ENCODE measurements at places on chromosomes 12 and 14.

DNA sequence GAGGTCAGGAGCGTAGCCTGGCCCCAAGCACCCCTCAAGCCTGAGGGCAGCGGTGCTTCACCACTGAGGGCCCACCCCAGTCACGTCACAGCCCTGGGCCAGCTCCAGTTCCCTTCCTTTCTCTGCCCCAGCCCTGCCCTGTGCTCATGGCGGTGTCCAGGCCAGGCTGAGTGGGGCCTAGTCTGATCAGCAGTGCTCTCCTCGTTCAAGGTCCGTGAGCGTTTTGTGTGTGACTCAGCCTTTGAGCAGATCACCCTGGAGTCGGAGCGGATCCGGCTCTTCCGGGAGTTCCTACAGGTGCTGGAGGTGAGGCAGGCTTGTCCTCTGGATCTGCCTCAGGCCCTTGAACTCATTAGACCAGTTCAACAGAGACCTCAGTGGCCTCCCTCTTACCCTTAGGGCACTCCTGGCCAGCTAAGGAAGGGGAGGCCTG lies 19.0 kb downstream of the PRPF40B start:
- peak; percentile 83 for DNase-seq

DNA sequence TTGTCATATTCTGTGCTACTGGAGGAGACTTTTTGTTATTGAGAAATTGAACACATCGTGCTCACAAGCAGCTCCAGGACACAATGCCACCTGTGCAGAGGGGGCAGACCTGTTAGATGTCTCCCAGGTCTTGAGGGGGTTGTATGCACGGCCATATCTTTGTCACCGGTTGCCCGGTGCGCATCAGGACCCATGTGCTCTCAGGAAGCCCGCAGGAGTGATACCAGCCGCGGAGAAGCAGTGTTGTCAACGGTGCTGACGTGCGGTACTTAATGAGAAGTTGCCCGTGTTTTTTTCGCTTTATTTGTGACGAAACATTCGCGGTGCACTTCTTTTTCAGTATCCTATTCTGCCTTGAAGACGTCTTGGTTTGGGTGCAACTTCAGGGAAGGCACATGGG lies 128.2 kb upstream of the RTL1 start:
- no peak for DNase-seq

DNA sequence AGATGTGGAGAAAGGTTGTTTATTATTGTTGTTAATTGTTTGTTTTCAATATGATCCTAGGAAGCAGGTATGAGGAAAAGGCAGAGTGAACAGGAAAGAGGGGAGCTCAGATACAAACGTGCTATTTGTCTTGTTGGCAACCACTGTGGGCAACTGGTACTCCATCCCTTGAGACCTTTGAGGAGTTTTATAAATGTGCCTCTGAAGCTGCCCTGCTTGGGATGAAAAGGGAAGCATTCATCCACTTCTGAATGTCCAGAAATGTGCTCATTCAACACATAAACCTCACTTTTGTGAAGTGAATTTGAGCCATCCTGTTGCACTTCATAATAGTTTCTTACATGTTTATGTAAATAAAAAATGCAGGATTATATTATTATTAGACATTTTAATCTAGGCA lies 164.3 kb upstream of the PDZRN4 start:
- no peak for DNase-seq

- peak; percentile 17 for DNase-seq
Observed at GRCh38 chr12:115763982-115764621, 513.4 kb downstream of the MED13L start.

DNA sequence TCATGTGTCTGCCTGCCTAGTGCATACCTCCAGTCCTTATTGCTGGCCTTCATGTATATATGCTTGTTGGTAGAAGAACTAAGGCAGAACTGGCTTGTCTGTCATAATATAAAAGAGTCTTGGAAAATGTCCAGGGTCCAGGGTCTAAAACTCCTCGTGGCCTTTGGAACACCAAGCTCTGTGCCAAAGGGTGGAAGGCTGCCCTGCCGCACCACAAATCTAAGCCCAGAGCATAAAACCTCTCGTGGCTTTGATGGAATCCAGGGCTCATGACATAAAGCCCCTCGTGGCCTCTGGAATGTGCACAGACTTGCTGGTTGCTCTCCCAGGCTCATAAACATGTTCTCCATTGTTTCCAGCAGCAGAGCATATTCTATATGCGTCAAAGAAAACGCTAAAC lies 107.9 kb downstream of the BBS10 start:
- DNase-seq = peak; percentile 14

DNA sequence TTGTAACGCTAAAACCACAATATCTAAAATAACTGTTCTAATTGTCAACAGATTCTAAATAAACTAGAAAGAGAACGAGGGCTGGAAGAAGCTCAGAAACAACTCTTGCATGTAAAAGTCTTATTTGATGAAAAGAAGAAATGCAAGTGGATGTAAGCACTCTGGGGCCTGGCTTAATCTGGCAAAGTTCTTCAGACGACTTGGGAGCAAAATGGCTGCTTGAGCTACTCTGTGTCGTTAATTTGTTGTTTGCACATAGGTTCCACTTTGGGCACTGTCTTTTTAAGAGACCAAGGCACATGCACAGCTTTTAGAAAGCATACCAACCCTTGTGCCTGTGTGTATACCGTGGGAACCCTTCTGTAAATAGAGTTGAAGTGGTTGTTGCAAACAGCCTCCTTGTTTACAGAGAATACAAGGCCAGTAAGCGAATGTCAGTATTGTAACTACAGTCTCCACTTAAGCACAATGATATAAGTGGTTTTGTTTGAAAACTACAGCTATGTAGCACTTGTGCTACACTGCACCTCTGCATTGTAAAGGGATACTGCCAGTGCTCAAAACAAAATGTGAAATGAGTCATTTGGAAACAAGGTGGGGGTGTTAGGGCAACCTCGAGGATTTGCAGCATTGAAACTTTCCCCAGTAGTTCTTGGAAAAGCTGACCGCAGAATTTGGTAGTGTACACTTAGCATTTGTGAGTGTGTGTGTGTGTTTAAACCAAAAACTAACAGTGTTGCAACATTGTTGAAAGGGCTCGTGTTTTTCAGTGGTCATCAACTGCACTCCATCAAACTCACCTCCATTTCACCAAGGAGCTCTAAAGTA lies 154.3 kb downstream of the CEP83 start:
- no peak for DNase-seq

All from ELF-1 (cell line).